NCI-H524 (cell line): ENCODE measurements at places on chromosomes 7 and 10.

DNA sequence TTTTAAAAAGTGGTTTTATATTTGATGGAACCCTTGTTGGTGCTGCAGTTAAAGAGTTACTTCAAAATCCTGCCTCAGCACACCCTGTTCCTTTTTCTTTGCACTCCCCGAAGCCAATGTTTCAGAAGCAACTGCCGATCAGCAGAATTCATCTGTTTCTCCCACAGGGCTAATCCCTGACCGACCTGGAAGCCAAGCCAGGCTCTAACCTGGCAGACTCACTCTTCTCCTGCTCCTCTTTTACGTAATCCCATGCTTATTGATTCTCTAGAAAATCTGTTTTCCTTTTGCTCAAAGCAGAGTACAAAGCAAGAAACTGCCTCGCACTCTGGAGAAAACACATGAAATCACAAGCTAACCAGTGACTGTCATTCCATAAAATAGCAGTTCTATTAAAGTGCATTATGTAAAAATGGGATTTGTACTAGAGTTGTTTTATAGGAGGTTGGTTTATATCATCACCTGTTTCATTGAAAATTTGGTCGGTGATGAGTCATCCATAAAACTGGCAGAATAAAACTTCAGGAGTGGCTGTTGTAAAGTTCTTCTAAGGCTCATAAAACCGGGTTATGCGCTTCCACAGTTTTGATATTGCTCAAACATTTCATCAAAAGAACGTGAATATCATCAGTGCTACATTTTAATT lies 99.9 kb downstream of the CNTNAP2 start:
- no peak for DNase-seq

DNA sequence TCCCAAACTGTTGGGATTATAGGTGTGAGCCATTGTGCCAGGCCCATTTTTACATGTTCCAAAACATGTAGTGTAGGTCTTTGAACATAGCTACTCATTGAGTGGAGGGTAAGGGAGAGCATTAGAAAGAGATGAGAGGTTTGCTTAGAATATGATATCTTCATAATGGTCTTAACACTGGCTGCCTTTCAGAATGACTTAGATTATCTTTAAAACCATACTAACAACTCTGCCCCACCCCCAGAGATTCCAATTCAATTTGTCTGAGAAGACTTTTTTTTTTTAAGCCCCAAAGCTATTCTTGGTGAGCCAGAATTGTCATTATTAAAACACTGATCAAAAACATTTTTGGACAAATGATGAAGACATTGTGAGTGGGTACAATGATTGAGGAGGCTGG lies 168.9 kb downstream of the PHTF2 start:
- no peak for DNase-seq

- no peak for DNase-seq
Measured at GRCh38 chr10:102508506-102508905, 4.7 kb downstream of the SUFU start.

- no peak for DNase-seq
Measured at GRCh38 chr7:73577627-73578341, 595 bp downstream of the TBL2 start.

DNA sequence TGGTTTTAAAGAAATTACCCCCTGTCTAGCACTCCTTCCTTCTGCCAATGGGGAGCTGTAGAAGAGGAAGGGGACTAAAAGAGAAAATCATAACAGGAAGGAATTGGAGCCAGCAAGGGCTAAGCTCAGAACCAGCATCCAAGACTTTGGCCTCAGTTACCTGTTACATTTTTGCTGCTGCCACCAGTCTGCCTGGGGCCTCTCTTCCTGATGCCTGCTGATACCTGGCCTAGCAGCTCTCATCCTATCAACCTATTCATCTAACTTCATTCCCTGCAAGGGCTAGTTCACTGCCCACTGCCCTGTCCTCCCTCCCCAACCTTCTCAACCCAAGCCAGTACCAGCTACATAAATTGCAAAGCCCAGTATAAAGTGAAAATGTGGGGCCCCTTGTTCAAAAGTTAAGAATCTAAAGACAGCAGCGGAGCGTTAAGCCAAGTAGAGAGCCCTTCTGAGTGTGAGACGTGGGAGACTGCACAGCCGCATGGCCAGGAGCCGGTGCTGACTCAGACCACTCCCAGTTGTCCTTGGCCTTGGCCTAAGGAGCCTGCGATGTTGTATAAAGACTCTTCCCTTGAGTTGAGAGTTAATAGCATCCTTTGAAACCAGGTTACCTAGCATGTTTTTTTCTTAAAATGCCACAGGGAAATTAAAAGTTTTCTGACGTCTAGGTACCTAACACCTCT lies 13.2 kb upstream of the AOC1 start:
- DNase-seq, result no peak

- DNase-seq, result no peak
Measured at GRCh38 chr7:106100863-106101629, 11.1 kb downstream of the SYPL1 start.

GRCh38 chr10:68578974-68579373 lies 18.8 kb downstream of the TET1 start:
- DNase-seq, result no peak
